K562 (cell line): ENCODE measurements at places on chromosomes 3 and 15.

- DNase-seq = no peak
Measured at GRCh38 chr15:34716111-34716510, 38.7 kb downstream of the GJD2 start.

GRCh38 chr3:47016934-47017435 lies 37.5 kb downstream of the NBEAL2 start:
- DNase-seq = peak; percentile 80

DNA sequence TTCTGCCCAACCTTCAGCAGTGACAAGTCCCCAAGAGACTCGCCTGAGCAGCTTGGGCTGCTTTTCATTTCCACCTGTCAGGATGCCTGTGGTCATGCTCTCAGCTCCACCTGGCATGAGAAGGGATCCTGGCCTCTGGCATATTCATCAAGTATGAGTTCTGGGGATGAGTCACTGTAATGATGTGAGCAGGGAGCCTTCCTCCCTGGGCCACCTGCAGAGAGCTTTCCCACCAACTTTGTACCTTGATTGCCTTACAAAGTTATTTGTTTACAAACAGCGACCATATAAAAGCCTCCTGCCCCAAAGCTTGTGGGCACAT lies 3.5 kb downstream of the MYD88 start:
- no peak for DNase-seq

GRCh38 chr3:78046566-78046965 lies 1006.7 kb downstream of the ROBO2 start:
- no peak for DNase-seq

GRCh38 chr3:74562558-74563269 lies 51.7 kb downstream of the CNTN3 start:
- no peak for DNase-seq

- no peak for DNase-seq
Measured at GRCh38 chr3:192745150-192745549, 17.8 kb upstream of the FGF12 start.

GRCh38 chr15:40379853-40380252 lies 2.7 kb upstream of the KNSTRN start:
- DNase-seq = no peak

DNA sequence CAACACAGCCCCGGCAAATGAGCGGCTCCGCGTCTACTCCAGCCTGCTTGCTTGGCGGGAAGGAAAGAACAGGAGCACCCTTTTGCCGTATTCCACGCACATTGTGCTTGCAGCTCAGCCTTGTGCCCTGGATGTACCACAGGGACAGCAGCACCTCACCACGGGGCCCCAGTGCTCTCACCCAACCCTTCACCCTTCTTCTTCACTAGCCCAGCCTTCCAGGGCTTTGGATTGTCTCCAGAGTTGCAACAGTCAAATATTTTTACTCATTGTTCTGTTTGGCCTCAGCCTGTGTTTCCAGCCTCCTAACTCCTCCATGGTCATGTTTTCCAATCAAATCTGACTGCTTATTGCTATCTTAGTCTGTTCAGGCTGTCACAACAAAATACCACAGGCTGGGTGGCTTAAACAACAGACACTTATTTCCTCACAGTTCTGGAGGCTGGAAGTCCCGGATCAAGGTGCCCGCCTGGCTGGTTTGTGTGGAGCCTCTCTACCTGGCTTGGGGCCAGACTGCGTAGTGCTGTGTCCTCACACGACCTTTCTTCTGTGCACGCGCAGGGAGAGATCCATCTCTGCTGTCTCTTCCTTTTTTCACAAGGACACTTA lies 79.2 kb upstream of the ABHD17C start:
- peak; percentile 5 for DNase-seq

DNA sequence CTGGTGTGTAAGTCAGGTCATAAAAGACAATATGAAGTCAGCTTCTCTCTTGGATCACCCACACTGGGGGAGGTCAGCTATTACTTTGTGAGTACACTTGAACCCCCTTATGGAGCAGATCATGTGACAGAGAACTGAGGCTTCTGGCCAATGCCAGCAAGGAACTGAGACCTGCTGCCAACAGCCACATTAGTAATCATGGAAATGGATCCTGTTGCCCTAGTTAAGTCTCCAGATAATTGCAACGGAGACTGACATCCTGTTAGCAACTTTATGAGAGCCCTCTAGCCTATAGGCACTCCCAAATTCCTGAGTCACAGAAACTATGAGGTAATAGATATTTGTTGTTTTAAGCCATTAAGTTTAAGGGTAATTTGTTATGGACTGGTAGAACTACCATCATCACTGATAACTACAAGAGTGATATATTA lies 110.4 kb upstream of the GMNC start:
- no peak for DNase-seq

GRCh38 chr3:27986234-27986879 lies 255.1 kb upstream of the CMC1 start:
- no peak for DNase-seq

- peak; percentile 18 for DNase-seq
Measured at GRCh38 chr15:39581793-39582285, 960 bp downstream of the THBS1 start.

- DNase-seq = no peak
Measured at GRCh38 chr3:122989856-122990575, 37.5 kb downstream of the SEMA5B start.

DNA sequence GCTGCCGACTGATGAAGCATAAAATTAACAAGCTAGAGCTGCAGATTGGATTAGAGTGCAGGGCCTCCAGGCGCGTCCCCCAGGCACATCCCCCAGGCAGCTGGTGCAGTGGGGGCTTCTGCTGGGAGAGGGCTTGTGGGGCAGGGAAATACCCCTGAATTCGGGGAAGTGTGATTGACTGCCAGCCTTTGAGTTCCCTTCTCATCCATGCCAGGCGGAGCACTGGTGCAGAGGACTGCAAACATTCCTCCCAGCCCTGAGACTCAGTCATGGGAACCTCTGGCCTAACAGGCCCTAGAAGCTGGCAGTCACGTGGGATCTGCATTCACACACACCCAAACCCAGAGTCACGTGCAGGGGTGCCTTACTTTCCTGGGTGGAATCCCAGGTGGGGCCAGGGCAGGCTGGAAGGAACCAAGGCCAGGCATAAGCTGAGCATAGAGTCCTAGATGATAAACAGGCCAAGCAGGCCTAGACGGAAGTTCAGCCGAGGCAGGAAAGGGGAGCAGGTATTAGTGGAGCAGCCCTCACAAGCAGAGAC lies 46.2 kb upstream of the SEC22A start:
- no peak for DNase-seq

GRCh38 chr3:31406896-31407295 lies 125.8 kb upstream of the STT3B start:
- DNase-seq = no peak

DNA sequence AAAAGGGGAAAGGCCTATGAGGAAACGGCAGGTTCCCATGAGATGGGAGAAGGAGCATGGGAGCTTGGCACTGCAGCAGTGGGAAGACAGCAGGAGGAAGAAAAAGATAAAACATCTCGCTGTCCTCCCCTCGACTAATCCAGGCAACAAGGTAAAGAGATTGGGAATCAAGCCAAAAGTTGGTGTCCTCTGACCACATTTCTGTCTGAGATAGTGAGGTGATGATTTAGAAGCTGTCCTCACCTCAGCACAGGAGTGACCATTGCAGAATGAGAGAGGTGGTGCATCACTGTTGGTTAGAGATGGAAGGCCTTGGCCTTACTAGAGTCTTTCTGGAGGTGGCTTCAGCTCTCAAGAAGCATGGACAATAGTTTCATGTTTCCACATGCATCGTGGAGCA lies 226.6 kb upstream of the CCDC54 start:
- no peak for DNase-seq

- peak; percentile 34 for DNase-seq
Measured at GRCh38 chr15:74172701-74173379, 670 bp upstream of the ISLR start.

DNA sequence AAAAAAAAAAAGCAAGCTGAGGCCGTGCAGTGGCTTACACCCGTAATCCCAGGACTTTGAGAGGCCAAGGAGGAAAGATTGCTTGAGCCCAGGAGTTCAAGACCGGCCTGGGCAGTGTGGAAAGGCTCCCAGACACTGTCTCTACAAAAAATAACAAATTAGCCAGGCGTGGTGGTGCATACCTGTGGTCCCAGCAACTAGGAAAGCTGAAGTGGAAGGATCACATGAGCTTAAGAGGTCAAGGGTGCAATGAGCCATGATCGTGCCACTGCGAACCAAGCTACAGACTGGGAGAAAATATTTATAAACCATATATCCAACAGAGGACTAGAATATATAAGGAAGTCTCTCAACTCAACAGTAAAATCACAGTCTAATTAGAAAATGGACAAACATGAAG lies 10.0 kb downstream of the KLHDC8B start:
- no peak for DNase-seq

DNA sequence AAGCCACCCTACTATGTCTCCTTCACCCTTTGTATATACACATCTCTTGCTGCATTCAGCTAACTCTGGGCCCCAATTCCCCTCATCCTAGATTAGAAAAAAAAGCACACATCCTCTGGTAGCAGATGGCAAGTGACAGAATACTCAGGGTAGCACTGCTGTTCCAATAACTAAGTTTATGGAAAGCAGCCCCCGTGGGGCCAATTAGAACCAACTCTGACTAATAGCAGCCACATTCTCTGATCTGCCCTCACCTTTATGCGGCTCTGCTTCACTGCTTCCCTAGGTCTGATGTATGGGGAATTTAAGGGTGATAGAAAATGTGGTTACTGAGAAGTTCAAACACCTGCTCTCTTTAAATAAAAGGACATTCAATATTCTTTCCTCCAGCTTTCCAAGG lies 74.9 kb upstream of the SETMAR start:
- DNase-seq = no peak

- DNase-seq = no peak
Measured at GRCh38 chr3:129016356-129016719, 15.2 kb downstream of the EFCC1 start.

DNA sequence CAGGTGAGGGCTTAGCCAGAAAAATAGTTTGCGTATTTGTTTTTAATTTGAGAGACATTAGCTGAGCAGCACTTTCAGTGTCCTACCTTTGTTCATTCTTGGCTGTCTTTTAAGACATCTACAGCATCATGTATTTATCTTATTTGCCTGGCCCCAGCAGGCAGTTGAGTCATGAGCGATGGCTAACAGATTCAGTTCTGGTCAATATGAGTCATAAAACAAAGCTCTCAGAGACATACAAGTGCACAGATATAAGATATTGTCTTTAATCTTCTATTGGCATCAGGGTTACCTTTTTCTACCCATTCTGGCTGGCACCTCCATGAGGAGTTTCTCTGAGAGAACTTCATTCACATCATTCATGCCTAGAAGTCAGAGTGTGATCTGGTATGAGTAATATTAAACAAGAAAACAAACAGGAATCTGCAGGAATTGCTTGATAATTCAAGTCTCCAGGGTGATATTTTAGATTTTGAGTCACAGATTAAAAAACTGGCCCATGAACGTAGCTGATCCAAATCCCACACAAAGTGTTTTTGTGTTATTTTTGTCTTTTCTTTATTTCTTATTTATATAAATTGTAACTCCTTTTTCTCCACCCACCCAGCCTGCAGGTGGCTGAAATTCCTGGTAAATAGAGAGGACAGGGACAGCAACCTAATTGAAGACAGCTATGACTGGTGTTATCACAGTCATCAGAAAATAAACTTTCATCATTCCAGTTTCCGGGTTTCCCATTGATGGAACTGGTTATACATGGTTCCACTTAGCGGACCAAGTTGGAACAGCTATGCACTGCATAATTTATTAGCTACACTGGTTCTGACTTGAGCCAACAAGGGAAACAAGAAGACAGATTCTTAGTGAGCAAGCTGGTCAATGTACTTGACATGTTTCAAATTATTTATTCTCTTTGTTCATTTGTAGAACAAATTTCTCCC lies 47.3 kb downstream of the PLSCR2 start:
- no peak for DNase-seq

DNA sequence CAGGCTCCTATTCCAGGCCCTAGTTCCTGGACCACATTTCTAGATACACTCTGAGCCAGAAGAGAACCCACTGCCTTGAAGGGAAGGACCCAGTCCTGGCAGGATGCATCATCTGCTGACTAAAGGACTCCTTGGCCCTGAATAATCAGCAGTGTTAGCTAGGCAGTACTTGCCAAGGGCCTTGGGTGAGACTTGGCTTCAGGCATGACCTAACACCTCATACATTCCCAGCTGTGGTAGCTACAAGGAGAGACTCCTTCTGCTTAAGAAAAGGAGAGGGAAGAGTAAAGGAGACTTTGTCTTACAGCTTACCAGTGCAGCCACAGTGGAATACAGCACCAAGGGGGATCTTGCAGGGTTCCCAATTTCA lies 26.4 kb downstream of the PEAK1 start:
- DNase-seq = no peak

GRCh38 chr3:97871801-97872524 lies 50.2 kb downstream of the CRYBG3 start:
- DNase-seq = no peak

DNA sequence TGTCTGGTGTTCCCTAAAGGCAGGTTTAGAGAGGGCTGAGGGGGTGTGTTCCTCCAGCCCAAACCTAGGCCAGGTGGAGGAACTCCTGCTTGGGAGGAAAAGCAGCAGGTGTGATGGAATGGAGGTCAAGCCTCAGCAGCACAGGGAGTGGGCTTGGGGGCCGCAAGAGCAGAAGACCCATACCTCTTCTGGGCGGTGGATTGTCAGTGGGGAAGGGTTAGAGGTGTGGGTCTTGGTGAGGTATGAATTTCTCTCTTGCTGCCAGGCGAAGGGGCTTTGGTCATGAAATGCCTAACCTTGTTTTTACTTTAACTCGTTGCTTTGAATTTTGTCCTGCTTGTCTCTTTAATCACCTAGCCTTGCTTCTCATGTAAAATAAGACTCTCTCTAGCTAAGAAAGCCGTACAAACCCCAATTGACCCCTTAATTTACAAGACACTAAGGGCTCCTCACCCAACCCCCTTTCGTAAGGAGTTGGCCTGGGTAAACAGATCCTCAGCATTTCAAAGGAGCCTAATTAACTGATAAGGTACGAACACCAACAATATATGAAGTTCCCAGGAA lies 38.9 kb downstream of the DHX30 start:
- no peak for DNase-seq

GRCh38 chr15:29242456-29243242 lies 27.0 kb downstream of the NSMCE3 start:
- DNase-seq = no peak

DNA sequence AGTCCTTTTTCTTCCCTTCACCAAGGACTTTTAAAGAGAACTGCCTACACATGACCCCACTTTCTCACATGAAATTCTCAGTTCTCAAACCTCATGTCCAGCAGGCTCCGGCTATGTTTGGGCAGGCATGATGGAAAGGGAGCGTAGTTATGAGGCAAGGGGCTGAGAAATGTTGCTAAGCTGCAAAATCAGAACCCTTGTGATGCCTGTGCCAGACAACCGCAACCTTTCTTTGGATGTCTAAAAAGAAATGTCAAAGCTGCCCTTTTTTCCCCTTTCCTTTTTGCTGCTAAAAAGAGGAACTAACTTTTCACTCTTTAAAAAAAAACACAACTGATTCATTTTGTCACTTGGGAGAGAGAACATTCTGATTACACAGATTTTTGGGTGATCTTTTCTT lies 19.2 kb downstream of the GNB4 start:
- DNase-seq = no peak

- DNase-seq = no peak
Measured at GRCh38 chr15:92847841-92848240, 52.3 kb upstream of the CHD2 start.
